ENCODE measurements at places on chromosomes 16 and 17. TPM values are rescaled to one million over a fixed set of nuclear protein-coding genes. Genes with fewer than 3 reads are reported as not detected.

Gene GPR142
- total RNA-seq: not detected

Gene SDR42E1
- 1.3 TPM for total RNA-seq

Gene SEPTIN12
- total RNA-seq: not detected

Gene GAST
- not detected for total RNA-seq

Gene PDXDC1
- 69.1 TPM for total RNA-seq

Gene ZP2
- not detected for total RNA-seq

Gene FOXL1
- total RNA-seq: 1.9 TPM

Gene CACNG1
- total RNA-seq: 0.37 TPM
